ENCODE measurements at places on chromosomes 12 and 14.
A peak's percentile ranks its signal among the peaks of the same experiment; 100 is the strongest.

DNA sequence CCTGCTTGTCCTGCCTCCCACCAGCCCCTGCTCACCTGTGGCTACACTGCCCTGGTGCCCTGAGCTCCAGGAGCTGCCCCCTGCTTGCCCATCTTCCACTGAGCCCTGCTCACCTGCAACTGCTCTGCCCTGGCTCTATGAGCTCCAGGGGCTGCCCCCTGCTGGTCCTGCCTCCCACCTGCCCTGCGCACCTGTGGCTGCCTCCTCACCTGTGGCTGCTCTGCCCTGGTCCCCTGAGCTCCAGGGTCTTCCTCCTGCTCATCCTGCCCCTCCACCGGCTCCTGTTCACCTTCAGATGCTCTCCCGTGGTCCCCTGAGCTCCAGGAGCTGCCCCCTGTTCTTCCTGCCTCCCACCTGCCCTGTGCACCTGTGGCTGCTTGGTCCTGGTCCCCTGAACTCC lies 247.6 kb downstream of the TMEM121 start:
- peaks cover 85% of the 10 kb centered on the region for H3K36me3 ChIP-seq
- H3K4me1 ChIP-seq = peaks cover 87% of the 10 kb centered on the region
- peaks cover 33% of the 10 kb centered on the region for H3K27me3 ChIP-seq
- H3K4me3 ChIP-seq = peak overlapping the region; percentile 96
- H3K27ac ChIP-seq = peak overlapping the region; percentile 99
- DNase-seq = no peak

GRCh38 chr12:51846911-51847642 lies 1.4 kb downstream of the FIGNL2 start:
- H3K4me1 ChIP-seq = peaks cover 19% of the 10 kb centered on the region
- H3K4me3 ChIP-seq = peak overlapping the region; percentile 70
- no peak overlapping the region for H3K27ac ChIP-seq
- no peak for DNase-seq
- H3K36me3 ChIP-seq = no peaks in the 10 kb centered on the region

- H3K36me3 ChIP-seq = no peaks in the 10 kb centered on the region
- no peak overlapping the region for H3K27ac ChIP-seq
- DNase-seq = no peak
These were observed 49.5 kb upstream of the EGLN3 start for GRCh38 chr14:34000396-34000795.

DNA sequence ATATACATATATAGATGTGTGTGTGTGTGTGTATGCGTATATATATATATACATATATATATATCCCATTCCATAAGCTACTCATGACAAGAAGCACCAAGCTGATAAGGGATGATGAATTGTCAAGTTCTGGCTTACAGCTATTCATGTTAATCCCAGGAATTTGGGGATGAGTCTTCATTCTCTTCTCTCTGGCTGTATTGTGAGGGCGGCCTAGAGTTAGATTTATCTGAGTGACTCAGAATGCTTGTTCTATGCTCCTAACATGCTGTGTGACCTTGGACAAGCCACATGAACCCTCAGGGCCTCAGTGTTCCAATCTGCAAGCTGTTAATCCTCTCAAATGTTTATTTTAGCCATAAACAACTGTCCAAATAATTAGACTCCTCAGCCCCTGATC lies 749.0 kb downstream of the MED13L start:
- no peak overlapping the region for H3K4me3 ChIP-seq
- no peaks in the 10 kb centered on the region for H3K36me3 ChIP-seq
- no peaks in the 10 kb centered on the region for H3K27me3 ChIP-seq
- no peak overlapping the region for H3K27ac ChIP-seq

DNA sequence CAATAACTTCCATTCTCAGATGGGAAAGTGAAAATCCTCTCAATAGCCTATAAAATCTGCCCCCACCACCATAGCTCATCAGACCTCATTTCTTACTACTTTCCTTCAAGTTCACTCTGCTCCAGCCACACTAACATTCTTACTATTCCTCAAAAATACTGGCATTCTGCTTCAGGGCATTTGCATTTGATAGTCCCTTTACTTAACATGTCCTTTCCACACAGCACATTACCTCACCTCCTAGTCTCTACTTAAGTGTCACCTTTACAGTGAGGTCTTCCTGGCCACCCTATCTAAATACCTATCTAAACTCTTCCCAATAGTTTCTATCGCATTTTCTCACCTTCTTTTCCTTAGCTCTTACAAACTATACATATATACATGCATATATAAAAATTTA lies 6.8 kb downstream of the EML5 start:
- no peak overlapping the region for H3K4me3 ChIP-seq
- peaks cover 13% of the 10 kb centered on the region for H3K4me1 ChIP-seq
- H3K36me3 ChIP-seq = peaks cover 22% of the 10 kb centered on the region
- H3K27ac ChIP-seq = no peak overlapping the region

GRCh38 chr12:6899837-6900519 lies 4.6 kb upstream of the LRRC23 start:
- H3K27me3 ChIP-seq = no peaks in the 10 kb centered on the region
- DNase-seq = no peak
- no peak overlapping the region for H3K4me3 ChIP-seq
- peaks cover 15% of the 10 kb centered on the region for H3K4me1 ChIP-seq
- H3K36me3 ChIP-seq = no peaks in the 10 kb centered on the region

DNA sequence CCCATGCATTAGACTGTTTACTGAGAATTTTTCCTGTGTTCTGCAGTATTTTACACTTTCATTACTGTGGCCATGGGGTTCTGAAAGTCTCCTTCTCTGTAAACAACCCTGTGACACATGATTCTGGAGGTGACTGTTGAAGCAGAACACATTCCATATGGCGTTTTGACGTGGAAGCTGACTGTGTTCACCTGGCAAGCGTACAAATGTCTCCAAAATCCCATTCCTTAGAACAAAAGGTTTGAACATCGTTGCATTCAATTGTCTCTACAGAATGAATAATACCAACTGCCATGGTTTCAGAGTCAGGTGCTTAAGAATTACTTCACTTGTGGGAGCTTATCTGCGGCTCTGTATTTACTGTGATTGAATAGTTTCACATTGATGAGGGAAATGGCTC lies 485.6 kb upstream of the TMEM132C start:
- H3K27ac ChIP-seq = no peak overlapping the region
- H3K4me1 ChIP-seq = no peaks in the 10 kb centered on the region
- no peak overlapping the region for H3K4me3 ChIP-seq
- no peak for DNase-seq
- H3K27me3 ChIP-seq = no peaks in the 10 kb centered on the region

DNA sequence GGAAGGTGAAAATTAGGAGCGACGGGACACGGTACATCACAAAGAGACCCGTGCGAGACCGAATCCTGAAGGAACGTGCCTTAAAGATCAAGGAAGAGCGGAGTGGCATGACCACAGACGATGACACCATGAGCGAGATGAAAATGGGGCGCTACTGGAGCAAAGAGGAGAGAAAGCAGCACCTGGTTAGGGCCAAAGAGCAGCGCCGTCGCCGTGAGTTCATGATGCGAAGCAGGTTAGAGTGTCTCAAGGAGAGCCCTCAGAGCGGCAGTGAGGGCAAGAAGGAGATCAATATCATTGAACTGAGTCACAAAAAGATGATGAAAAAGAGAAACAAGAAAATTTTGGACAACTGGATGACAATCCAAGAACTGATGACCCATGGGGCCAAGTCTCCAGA lies 385.3 kb downstream of the PDZRN4 start:
- H3K27ac ChIP-seq = no peak overlapping the region
- DNase-seq = no peak
- no peaks in the 10 kb centered on the region for H3K36me3 ChIP-seq
- H3K27me3 ChIP-seq = no peaks in the 10 kb centered on the region
- H3K4me1 ChIP-seq = no peaks in the 10 kb centered on the region

- no peak overlapping the region for H3K4me3 ChIP-seq
- H3K36me3 ChIP-seq = peaks cover 35% of the 10 kb centered on the region
- H3K4me1 ChIP-seq = no peaks in the 10 kb centered on the region
These were observed 42.5 kb downstream of the ATG2B start for GRCh38 chr14:96320605-96321004.

DNA sequence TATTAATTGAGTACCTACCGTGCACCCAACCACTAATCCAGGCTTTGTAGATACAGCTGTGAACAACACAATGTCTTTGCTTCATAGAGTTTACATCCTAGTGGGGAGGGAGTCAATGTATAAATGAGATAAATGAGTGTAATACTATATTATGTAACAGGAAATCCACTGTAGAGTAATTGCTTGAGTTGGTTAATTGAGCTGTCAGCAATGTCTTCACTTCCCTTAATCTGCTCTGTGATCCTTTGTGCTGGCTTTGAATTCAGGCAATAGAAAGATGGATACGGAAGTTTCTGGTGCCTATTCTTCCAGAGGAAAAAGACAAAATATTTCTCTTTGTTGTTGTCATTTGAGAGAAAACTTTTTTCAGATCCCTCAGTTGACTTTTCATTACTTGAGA lies 104.0 kb upstream of the SLC16A7 start:
- no peak overlapping the region for H3K27ac ChIP-seq
- H3K27me3 ChIP-seq = no peaks in the 10 kb centered on the region
- H3K4me1 ChIP-seq = peaks cover 9% of the 10 kb centered on the region
- H3K4me3 ChIP-seq = no peak overlapping the region
- no peaks in the 10 kb centered on the region for H3K36me3 ChIP-seq

GRCh38 chr14:89042021-89042420 lies 217.6 kb downstream of the TTC8 start:
- H3K27ac ChIP-seq = no peak overlapping the region
- H3K4me1 ChIP-seq = peaks cover 10% of the 10 kb centered on the region

DNA sequence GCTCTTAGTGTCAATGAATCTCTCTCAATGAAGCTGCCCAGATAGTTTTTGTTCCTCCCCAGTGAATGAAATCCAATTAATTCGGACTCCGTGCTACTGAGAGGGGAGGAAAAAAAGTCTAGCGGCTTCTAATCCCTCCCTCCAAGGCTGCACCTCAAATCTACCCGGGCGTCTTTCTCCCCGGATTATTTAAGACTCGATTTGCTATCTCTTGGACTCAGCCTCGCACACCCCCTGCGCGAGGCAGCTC lies 134 bp downstream of the DUSP6 start:
- H3K27me3 ChIP-seq = no peaks in the 10 kb centered on the region
- peaks cover 50% of the 10 kb centered on the region for H3K4me1 ChIP-seq
- H3K4me3 ChIP-seq = peak overlapping the region; percentile 98
- DNase-seq = no peak
- peak overlapping the region; percentile 91 for H3K27ac ChIP-seq

DNA sequence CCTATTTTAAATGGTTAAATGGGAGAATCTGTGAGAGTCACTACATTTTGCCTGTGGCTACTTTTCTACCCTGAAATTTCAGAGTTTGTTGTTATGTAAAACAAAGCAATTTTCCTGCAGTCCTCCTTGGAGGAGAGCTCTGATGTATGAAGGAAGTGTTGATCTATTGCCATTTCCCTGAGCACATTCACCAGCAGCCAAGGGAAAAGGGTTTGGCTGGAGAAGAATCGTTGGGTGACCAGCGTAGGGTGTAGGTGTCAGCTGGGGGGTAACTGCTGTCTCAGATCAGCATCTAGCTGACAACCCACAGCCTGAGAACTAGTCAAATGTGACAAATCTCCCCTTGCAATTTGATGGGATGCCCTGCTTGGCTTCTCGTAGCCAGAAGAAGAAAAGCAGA lies 230.5 kb downstream of the PDZRN4 start:
- H3K36me3 ChIP-seq = no peaks in the 10 kb centered on the region
- no peak overlapping the region for H3K4me3 ChIP-seq
- H3K27ac ChIP-seq = no peak overlapping the region
- H3K4me1 ChIP-seq = no peaks in the 10 kb centered on the region
- no peak for DNase-seq
- H3K27me3 ChIP-seq = no peaks in the 10 kb centered on the region

DNA sequence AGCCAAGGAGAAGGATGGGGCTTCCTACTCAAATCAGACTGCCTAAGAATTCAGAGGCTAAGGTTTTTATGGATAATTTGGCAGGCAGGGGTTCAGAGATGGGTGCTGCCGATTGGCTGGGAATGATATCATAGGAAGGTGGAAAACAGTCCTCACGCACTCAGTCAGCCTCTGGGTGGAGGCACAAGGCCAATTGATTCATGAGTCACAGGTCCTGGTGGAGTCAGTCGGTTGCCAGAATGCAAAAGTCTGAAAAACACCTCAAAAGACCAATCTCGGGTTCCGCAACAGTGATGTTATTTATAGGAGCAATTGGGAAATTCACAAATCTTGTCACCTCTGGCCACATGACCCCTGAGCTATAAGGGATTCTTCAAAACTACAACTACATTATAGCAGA lies 105.5 kb downstream of the GXYLT1 start:
- peaks cover 1% of the 10 kb centered on the region for H3K36me3 ChIP-seq
- H3K4me1 ChIP-seq = peaks cover 9% of the 10 kb centered on the region
- no peak overlapping the region for H3K4me3 ChIP-seq
- DNase-seq = no peak

DNA sequence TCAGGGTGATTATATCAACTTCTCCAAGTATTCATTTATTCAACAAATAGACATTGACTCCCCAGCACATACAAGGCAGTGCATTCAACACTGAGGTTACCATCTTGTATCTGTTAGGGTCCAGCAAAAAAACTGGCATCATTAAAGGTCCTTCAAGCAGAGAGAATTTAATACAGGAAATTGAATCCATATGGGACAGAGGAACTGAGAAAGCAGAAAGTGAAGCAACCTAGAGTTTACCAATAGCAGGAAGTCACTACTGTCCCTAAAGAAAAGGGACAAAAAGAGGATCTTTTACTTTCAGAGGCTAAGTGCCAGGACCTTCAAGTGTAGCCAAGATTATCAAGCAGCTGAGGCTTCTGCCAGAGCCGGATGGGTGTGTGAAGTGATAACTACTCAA lies 237.8 kb upstream of the TBX3 start:
- no peaks in the 10 kb centered on the region for H3K4me1 ChIP-seq
- H3K27ac ChIP-seq = no peak overlapping the region
- no peak for DNase-seq
- H3K36me3 ChIP-seq = no peaks in the 10 kb centered on the region
- H3K4me3 ChIP-seq = no peak overlapping the region
- no peaks in the 10 kb centered on the region for H3K27me3 ChIP-seq

GRCh38 chr12:112710414-112710813 lies 81.1 kb upstream of the RPH3A start:
- peaks cover 1% of the 10 kb centered on the region for H3K36me3 ChIP-seq
- H3K4me3 ChIP-seq = no peak overlapping the region
- H3K4me1 ChIP-seq = no peaks in the 10 kb centered on the region
- H3K27me3 ChIP-seq = peaks cover 15% of the 10 kb centered on the region

DNA sequence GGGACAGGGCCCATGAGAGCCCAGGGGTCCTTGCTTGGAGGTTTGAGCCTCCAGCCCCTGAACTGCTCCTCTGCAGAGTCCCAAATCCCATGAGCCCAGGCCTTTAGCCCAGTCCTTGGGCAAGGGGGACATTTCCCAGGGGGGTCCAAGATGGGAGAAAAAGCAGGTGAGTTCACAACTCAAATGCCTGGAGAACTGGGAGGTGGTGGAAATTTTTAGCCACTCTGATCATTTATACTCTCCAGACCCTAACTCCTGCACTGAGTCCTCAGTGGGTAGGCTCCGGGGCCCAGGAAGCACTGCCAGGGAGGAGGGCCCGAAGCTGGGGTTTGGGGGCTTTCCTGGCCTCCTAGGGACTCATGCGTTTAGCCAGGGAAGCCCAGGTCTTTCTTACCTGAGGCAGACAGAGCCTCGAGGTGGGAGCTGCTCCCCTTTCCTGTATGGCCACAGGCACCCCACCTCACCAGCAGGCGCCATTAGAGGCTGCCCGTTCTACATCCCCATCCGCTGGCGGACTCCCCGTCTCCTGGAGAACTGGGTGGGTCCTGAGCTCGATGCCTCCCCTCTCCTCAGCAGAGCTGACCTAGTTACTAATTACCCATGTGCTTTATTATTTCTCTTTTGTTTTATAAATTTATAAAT lies 998 bp downstream of the HNF1A start:
- no peak overlapping the region for H3K27ac ChIP-seq
- H3K4me1 ChIP-seq = no peaks in the 10 kb centered on the region
- H3K27me3 ChIP-seq = peaks cover 8% of the 10 kb centered on the region
